ENCODE measurements at places on chromosomes 1 and 21.

DNA sequence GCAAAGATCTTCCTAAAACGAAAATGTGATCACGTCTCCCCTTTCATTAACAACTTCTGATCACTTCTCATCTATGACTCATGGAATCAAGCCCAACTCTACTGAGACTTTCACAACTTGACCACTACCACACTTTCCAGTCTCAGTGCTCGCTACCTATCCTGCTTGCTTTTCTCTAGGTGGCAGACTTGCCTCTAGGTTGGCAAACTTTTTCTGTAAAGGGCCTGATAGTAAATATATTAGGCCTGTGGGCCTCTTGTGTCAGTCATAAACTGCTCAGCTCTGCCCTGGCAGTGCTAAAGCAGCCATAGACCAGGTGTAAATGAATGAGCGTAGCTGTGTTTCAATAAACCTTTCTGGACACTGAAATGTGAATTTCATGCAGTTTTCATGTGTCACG, 21.5 kb upstream of the HMGB4 start:
- DNase-seq: no peak

DNA sequence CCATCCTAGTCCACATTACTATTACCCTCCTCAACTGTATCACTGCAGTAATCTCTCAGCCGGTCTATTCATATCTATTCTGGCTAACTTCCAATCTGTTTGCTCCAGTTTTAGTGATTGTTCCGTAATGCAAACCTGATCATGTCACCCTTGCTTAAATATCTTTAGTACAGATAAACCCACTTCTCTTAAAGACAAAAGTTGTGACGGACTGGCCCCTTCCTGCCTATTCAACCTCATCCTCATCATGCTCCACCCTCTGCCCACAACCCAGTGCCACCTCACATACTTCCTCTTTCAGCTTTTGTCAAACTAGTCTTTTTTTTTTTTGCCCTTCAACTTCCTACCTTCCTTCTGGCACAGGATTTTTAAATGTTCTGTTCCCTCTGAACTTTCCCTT, 2.8 kb upstream of the C1orf162 start:
- DNase-seq: no peak

DNA sequence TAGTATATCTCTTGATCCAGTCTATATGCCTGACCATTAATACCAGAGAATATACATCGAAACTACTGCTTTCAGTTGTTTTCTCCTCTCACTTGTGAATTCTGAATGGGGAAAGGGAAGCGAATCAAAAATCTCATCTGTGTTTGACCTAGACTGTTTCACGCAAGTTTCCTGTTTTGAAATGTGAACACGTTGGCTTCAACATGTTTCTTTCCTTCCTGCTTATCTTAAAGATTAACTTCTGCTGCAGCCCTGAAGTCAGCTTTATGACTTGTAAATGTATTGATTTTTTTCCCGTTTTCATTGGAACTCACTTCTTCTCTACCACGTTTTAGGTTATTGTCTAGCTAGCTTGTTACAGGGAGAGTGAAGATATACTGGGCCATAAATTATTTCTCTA, 49.9 kb downstream of the SNX27 start:
- DNase-seq: no peak

- DNase-seq: no peak
Observed at GRCh38 chr1:208485512-208485911, 241.3 kb upstream of the PLXNA2 start.

GRCh38 chr1:180544050-180544449, 14.7 kb upstream of the OVAAL start:
- no peak for DNase-seq

- DNase-seq: no peak
Observed at GRCh38 chr1:224245188-224245587, 62.1 kb downstream of the DEGS1 start.

DNA sequence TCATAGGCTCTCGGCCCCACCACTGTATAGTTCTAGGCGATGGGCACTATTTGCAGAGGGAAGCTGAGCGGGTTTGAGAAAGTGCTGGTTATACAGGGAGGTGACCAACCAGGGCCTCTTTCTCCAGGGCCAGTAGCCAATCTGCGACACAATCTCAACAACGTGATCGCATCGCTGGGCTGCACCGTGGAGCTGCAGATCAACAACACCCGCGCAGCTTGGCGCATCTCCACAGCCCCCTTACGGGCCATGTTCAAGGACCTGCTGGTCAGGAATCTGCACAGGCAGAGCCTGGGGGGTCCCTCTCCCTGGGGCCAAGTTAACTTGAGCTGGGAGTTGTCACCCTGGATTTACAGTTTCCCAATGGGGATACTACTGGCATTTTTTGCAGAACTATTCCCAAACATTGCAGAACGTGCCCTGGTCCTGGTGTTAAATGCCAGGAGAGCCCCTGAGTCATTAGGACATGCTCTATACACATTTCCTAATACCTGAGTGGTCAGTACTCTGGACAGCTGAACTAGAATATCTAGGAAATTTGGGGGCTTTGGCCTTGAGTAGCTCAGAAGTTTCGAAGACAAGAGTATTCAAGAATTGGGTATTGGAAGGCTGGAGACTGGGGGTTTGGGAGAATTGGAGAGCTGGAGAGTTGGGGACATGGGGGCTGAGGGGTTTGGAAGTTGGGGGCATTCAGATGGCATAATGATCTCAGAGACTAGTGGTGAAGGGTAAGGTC, 6.9 kb downstream of the DCST1 start:
- DNase-seq: no peak

GRCh38 chr21:28938726-28939125, 54.0 kb downstream of the LTN1 start:
- DNase-seq: no peak

- no peak for DNase-seq
Observed at GRCh38 chr1:33004613-33005012, 32.1 kb downstream of the AK2 start.

DNA sequence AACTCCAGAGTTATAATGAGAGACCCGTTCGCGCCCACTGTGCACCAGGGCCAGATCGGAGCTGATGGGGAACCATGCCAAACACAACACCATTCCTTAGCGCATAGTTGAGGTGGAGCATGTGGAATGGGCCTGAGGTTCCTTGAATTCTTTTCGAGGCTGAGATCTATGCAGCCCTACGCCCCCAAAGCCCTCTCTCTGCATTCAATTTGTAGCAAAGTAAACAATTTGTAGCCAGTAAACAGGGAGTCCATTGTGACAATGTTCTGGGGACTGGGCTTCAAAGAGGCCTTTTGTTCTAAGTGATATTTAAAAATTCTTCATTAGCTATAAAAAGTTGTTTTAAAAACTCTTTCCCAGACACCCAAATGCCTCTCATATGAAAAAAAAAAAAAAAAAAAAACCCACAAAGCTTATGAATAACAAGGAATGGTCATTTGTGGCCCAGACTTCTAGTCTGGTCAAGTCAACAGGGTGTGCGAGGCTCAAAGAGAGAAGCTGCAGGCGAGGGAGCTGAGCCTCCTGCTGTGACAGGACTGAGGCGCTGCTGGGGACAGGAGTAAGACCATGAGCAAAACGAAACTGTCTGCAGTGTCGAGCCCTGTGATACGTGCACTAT, 30.6 kb upstream of the KCNE2 start:
- no peak for DNase-seq
